ENCODE measurements at places on chromosomes 6 and 20.

- no peak for DNase-seq
Observed at GRCh38 chr20:49344975-49345374, 67.1 kb upstream of the ZNFX1 start.

- no peak for DNase-seq
Observed at GRCh38 chr6:154868143-154868594, 126.9 kb upstream of the TIAM2 start.

- peak; percentile 17 for DNase-seq
Observed at GRCh38 chr6:5302995-5303622, 41.8 kb downstream of the FARS2 start.

- DNase-seq = no peak
Observed at GRCh38 chr6:147063469-147064031, 140.7 kb upstream of the STXBP5 start.

GRCh38 chr6:168219804-168220203 is 99.8 kb downstream of the DACT2 start:
- DNase-seq = no peak

GRCh38 chr20:7327810-7328209 is 560.3 kb downstream of the BMP2 start:
- DNase-seq = no peak

GRCh38 chr6:137309078-137309762 is 90.0 kb upstream of the IFNGR1 start:
- no peak for DNase-seq

DNA sequence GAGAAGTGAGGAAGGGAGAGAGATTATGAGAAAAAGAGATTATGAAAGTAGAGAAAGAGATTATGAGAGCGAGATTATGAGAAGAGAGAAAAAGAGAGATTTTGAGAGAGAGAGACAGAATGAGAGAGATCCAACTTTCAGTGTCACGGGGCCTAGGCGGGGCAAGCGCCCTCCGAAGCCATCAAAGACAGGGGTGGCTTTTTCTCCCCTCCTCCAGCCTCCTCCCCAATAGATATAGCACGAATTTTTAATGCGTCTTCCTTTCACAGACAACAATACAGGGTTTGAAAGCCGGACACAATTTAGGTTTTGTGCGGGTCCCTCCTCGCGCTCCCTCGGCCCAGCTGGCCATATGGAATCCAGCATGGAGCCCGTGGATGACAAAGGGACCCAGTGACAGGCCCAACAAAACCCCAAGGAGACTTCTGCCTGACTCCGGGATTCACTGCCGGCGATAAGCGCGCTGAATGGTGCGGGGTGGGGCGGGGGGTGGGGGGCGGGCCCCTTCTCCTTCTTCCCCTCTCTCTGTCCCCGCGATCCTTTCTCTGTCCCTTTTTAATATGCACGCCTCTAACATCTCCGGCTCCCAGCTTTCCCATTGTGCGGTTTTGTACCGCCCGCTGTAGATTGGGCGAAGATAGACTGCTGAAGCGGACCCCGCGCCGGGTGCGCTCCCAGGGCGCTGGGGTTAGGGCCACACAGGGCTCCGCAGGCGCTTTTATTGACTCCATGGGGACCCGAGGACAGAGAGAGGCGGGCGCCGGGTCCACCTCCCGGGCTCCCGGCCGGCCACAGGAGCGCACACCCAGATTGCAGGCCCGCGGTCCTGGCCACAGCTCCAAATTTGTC is 5.4 kb downstream of the NKX2-2 start:
- DNase-seq = no peak

DNA sequence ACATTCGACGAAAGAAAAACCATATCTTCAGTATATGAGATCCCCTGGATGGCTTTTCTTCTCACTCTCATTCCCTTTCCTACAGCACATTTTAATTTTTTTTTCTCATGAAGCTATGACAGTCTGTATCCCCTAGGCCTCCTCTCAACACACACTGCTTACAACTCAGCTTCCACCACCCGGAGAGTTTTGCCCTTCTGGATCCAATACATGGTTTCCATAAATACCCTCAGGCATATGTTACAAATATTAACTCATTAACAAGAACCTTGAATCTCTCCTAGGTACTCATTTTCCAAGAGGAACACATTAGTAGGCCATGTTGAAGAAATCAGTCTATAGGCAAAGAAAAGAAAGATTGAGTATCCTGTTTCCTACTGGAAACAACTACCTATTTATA is 44.0 kb downstream of the PAK5 start:
- DNase-seq = no peak

- no peak for DNase-seq
Observed at GRCh38 chr6:138539876-138540275, 40.6 kb upstream of the NHSL1 start.

- DNase-seq = no peak
Observed at GRCh38 chr20:62927128-62927705, 912 bp upstream of the DIDO1 start.

DNA sequence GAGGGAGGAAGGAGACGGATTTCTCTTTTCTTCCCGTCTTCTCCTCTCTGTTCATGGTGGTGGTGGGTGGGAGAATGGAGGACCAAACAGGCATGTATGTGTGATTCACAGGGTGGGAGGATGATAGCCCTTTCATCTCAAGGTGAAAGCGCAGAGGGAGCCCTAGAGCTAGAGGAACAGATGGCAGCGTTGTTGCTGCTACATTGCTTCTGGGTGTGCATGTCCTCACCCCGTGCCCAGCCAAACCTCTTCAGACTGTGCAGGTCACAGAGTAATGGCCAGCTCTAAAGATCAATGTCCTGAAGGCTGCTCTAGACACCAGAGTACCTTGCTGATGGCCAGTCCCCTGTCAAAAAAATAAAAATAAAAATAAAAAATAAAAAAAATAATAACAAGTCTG is 301.8 kb downstream of the TBC1D7 start:
- no peak for DNase-seq

- DNase-seq = no peak
Observed at GRCh38 chr6:30543821-30544220, 12.5 kb downstream of the GNL1 start.

- no peak for DNase-seq
Observed at GRCh38 chr6:45584127-45584526, 206.4 kb upstream of the SUPT3H start.

GRCh38 chr6:140281236-140281635 is 906.8 kb upstream of the CITED2 start:
- no peak for DNase-seq

DNA sequence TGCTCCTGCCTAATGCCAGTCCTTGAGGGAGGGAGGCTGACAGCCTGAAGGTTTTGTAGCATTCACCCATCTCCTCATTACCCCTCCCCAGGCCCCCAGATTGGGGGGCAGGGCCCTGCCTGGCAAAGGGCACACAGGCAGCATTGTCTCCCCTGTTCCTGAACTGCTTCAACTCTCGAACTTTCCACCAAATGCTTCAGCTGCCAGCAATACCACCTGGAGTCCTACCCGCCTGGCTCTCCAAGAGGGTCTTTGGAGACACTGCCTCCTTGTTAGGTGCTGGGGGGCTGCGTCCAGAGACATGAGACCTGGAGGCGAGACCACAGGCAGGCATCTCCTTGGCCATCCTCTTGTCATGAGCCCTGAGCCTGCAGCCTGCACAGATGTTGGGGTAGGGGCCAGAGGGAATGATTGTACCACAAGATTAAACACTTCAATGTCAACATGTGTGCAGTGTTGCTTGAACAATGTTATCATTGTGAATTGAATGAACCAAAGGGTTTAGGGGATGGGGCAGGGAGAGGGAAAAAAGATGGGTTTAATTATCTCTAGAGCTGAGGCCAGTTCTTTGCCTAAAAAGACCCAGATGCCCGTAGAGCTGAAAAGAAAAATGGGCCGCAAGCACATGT is 25.0 kb downstream of the BMP7 start:
- DNase-seq = no peak

DNA sequence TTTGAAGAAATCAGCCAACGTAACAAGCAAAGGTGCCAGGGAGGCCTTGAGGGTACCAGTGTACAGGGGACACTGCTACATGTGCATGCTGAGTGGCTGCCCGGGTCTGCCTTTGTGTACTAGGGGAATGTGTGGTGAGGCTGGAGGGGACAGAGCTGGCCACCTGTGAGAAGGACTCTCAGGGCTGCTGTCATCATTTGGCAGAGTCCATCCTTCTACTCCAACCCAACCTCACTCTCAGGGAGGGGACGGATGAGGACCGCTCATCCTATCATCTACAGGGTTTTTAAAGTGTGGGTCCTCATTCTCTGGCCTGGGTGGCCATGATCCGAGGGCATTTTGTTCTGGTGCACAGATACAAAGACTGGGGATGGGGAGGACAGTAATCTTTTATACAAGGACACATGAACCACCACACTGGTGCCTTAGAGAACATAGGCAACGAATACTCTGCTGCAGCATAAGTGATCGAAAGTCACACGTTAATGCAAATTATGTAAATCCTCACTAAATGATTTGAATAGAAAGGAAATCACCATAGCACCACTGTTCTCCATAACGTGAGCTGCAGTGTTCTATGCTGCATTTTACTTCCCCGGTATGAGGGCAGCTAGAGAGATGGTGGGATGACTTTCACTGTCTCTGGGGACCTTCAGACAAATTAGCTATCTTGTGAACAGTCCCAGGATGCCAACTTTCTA is 181.4 kb downstream of the GMPR start:
- no peak for DNase-seq

DNA sequence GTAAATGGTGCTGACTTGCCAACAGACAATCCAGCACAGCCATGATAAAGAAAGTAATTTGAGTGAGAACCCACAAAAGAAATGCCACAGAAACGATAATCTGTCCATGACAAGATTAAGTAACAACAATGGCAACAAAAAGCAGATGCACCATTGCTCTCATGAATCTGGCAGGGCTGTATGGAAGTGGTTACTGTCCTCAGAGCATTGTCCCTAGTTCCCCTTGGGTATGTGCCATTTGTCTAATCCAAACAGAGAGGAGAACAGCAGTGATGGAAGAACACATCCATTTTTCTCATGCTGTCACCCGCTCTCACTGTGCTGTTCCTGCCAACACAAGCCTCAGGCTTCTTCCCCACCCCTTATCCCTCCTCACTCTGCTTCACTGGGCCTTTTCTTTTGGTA is 65.8 kb downstream of the REV3L start:
- DNase-seq = no peak

GRCh38 chr20:51542033-51542570 is 417 bp downstream of the NFATC2 start:
- peak; percentile 42 for DNase-seq

DNA sequence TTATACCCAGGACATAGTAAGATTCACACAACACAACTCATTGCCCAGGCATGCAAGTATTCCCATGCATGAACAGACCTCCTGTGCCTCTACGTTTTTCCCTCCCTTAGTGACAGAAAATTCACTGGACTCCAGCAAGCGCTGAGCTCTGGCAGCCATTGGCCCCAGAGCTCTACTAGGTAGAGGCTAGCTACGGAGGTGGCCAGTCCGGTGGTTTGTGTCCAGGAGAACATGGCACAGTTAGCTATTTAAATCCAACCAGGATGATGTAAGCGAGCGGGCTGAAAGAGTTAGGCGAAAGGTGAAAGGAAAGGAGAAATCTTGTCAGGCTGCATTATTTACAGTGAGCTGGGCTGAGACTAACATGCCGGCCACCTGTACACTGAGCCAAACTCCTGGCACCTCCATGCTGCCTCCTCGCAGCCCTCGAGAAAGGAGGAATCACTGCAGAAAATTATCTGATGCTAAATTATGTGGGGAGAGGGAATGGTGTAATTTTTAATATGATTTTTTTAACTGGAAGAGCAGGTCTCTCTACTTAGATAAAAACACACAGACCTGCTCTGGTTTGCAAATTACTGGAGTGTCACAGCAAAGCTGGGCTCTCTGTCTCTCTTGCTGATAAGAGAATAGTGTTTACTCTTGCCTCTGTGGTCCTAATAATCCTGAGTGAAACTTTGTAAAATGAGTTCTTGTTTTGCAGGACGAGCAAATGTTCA is 50.1 kb upstream of the ARMC2 start:
- DNase-seq = no peak

DNA sequence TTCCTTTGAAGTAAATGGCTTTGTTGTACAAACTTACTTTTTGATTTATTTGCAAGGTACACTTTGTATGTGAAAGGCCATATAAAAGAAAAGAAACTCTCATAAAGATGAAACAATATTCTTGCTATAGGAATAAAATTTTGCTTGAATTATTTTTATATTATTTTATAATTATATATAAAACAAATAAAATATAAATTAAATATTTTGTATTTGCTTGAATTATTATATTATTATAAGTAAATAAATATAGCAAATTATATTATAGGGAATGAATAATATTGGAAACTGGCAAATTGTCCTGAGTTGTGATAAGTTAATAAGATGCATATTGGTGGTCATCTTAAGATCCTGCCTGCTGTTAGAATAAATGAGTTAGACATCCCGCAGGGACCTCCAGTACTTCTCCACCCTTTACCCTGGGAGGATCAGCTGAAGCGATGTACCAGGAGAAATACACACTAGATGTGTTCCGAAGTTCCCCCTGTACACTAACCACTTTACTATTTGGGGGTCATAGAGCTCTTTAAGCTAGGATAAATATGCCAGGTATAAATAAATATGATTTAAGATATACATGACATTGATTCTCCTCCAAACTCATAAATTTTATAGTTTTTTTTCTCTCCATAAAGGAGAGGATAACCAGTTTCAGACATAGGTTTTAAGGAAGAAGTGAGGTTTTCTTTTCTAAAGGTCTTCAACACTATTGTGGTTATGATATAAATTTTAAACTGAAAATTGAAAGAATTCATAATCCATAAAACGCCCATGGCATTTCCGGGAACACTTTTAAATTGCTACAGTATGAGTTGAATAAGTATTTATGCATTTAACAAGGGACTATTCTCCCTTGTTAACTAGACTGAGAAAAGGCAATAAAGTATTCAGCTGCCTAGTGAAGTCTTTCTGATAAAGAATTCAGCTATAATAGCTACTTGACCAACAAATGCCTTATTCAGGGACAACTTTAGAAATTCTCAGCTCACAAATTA is 486.3 kb upstream of the MARCKS start:
- no peak for DNase-seq

- no peak for DNase-seq
Observed at GRCh38 chr6:146997062-146997461, 207.2 kb upstream of the STXBP5 start.

DNA sequence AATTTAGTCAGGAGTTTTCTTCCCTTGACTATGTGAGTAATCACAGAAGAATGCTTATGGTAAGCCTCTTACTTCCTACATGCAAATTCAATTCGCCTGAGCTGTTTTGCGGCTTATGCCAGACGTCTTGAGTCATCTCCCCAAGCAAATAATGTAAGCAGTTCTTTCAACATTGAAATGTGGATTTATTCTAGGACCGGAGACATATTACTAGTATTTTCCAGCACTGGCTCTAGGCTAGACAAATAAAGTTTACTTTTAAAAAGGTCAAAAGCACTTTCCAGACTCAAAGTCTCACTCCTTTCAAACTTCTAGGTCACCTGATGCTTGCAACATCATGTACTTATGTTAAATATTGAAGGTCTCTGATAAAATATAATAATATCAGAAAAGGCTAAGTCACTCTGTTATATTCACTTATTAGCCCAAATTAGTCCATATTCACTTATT is 38.1 kb upstream of the NOX3 start:
- DNase-seq = no peak

DNA sequence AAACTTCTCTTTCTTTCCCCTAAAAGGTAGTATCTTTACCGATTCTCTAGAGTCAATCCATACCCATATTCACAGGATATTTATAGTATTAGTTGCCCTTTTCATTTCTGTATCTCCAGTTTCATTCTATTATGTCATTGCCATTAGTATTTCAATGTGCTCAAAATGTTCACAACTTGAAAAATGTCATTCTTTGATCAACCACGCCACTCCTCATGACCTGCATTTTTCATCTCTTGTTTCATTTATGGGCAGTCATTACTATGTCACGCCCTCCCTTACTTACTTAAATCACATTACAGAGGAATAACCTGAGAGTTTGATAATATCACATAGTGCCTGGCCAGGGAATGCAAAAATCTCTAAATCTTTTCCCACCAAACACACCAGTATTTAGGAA is 427.3 kb upstream of the GJE1 start:
- no peak for DNase-seq
